Epithelial cell of esophagus (primary cell): ENCODE measurements at places on chromosomes 7 and 10.

- peak; percentile 54 for DNase-seq
Measured at GRCh38 chr10:24434961-24435360, 226.0 kb downstream of the KIAA1217 start.

GRCh38 chr10:36366065-36366464, 724.0 kb upstream of the FZD8 start:
- no peak for DNase-seq

DNA sequence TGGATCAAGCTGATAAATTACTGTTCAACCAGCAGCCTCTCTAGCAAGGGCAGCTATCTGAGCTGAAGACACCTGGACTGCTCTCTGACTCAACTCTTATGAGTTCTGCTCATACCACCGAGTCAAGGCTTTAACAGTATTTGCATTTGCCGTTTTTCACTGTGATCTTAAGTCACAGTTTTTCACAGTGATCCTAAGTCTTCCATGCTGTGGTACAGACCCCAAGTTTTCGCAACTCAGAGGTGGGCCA, 31.3 kb downstream of the PIP4K2A start:
- no peak for DNase-seq

GRCh38 chr7:143900230-143900766, 1.7 kb downstream of the TCAF1 start:
- peak; percentile 61 for DNase-seq

GRCh38 chr7:158666401-158666800, 38.2 kb downstream of the NCAPG2 start:
- no peak for DNase-seq

GRCh38 chr7:119935418-119936025, 337.5 kb upstream of the KCND2 start:
- peak; percentile 57 for DNase-seq

GRCh38 chr10:22253580-22253882, 35.7 kb upstream of the EBLN1 start:
- DNase-seq = no peak

DNA sequence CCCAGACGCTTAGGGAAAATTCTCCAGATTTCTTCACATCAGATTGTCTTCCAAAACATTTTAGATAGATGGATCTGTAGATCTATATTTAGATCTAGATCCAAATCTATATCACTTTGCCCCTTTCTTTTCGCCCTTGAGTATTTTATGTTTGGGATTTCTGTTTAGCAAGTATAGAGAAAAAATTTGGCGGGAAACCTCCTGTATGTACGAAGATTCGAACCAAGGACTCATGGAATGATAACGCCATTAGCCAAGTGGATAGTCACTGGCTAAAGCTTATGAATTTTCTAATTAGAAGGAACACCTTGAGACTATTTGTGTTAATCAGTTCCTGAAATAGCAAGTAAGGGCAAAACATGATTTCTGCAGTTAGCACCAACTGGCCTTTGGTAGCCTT, 1.2 kb downstream of the THNSL1 start:
- DNase-seq = no peak

GRCh38 chr10:113322843-113323242, 230.0 kb upstream of the HABP2 start:
- DNase-seq = no peak

DNA sequence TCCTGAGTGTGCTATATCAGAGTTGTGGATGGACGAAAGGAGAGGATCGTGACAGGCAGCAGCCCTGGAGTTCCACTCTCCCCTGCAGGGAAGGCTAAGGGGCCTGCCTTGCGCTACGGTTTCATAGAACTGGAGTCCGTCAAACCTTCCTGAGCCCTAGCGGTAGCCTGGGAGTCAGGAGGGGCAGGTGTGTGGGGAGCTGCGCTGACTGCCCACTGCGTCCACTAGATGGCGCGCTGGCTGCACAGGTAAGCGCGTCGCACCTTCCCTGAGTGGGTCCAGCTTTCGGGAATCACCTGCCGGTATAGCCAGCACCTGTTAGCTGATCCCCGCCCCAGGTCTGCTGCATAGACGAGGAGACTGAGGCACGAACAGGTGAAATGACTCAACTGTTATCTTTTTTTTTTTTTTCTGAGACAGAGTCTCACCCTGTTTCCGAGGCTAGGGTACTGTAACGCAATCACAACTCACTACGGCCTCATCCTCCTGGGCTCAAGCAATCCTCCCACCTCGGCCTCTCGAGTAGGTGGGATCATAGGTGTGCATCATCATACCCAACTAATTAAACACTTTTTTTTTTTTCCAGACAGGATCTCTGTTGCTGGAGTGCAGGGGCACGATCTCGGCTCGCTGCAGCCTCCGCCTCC, 20.2 kb upstream of the BAIAP2L1 start:
- peak; percentile 89 for DNase-seq

DNA sequence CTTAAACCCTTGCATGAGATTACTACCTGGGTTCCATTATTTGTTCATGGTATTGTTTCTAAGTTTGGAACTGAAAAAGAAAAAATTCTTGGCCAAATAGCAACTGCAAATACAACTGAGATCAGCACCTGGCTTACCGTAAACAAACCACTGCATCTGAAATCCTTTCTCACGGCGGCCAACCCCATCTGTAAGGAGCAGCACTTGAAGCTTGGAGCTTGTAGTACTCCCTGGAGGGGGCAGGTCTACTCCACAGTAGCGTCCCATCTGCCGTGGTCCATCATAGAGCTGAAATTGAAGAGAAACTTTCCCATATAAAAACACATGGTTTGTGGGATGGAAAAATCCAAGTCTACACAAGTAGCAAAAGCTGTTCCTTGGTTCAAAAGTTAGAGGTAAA, 109.9 kb downstream of the CUBN start:
- no peak for DNase-seq

GRCh38 chr10:89217057-89217990, 10.2 kb upstream of the CH25H start:
- peak; percentile 65 for DNase-seq

DNA sequence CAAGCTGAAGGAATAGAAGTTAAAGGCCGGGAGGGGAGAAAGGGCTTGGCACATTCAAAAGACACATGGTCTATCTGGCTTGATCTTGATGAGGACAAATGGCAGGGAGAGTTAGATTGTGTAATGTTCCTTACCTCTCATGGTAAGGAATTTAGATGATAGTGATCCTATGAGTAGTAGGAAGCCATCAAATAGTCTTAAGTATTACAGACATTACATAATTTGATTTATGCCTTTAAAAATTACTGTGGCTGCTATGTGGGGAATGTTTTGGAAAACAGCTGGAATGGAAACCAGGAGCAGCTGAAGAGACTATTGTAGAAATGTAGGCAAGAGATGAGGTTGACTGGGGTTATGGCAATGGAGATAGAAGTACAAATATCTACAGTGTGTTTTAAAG, 351.3 kb upstream of the BMPER start:
- no peak for DNase-seq

DNA sequence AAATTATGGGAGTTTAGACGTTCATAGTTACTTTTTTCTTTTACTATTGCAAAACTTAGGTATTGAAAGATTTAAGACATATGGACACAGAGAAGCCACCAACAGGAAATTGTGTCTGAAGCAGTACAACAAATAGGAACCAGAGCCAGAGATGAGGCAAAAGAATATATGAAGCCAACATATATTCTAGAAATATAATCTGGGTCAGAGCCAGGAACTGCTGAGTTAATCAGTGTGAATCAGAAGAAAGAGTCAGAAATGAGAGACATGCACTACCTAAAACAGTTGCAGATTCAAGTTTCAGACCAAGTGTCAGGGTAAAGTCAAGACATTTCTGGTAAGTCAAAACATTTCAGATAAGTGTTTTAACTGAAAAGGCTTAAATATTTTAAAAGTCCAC, 67.7 kb downstream of the DGKB start:
- DNase-seq = peak; percentile 47

- peak; percentile 18 for DNase-seq
Measured at GRCh38 chr7:19587291-19587690, 121.5 kb downstream of the POLR1F start.

- peak; percentile 47 for DNase-seq
Measured at GRCh38 chr10:22427101-22427500, 81.8 kb downstream of the SPAG6 start.

DNA sequence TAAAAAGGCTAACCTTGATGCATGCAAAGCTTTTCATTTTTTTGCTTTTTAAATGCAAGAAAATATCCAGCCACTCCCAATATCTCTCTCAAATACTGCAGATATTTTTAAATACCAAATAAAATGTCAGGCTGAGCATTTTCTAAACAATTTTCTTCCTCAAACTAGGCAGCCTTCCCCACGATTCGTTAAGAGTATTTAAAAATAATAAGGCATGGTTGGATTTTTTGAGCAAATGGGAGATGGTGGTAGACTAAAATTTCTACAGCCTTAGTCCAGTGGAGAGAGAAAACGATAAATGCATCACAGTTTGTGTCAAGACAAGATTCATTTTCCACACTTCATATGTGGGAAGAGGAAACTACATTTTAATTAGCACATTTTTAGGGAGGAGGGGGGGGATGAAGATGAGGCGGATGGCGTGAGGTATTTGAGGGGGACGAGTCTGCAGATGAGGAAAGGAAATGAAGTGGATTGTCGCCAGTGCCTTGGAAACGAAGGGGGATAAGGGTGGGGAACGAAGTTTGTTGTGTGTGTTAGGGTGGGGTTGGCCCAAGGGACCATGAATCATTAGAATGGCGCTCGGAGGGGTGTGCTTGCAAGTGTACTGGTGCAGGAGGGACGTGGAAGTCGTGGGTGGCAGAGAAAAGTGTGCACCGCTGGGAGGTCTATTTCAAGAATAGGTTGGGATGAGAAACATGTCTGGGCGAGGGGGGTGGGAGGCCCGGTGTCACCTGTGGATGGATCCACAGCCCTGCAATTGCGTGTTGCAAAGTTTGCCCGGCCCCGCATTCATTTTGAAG, 1.2 kb upstream of the ADD3 start:
- peak; percentile 49 for DNase-seq

DNA sequence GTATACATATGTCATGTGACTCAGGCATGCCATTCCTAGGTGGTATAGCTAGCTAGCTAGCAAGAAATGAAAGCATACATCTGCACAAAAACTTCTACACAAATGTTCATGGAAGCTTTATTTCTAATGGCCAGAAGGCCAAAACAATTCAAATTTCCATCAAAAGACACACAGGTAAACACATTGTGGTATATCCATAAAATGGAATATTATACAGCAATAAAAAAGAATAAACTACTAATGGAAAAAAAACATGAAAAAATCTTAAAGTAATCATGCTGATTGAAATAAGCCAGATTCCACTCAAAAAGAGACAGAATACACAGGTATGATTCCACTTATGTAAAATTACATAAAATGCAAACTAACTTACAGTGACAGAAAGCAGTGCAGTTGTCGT, 154.3 kb downstream of the MACC1 start:
- no peak for DNase-seq

DNA sequence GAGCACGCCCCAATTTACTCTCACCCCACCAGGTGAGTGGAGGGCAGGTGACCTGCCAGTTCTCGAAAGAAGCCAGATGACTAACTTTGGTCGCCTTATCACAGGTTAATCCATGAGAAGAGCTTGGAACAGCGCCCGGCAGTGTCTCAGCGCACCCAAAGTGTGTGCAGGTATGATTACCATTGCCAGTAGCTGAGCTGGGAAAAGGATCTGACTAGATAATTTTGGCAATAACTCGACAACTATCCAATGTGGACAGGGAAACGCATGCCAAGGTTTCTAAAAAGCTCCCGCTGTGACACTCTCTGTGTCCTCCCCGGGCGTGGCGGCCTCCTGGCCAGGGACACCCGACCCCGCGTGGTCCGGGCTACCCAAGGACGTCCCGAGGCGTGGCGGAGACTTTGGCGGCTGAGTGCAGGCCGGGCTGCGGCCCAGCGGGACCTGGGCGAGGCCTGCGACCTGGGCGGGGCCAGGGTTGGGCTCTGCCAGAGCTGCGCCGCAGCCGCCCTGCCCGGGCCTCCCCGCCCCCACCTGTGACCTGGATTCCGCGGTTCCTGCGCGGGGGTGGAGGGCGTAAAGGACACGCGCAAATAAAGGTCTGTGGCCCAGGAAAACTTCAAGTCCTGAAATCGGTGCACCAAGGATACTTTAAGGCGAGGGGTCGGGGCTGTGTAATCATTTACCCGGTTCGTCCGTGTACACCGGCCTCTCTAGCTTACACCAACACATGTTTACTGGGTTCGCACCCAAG, 13.7 kb upstream of the WAPL start:
- peak; percentile 31 for DNase-seq

- DNase-seq = peak; percentile 78
Measured at GRCh38 chr7:127708788-127709187, 56.8 kb downstream of the SND1 start.

DNA sequence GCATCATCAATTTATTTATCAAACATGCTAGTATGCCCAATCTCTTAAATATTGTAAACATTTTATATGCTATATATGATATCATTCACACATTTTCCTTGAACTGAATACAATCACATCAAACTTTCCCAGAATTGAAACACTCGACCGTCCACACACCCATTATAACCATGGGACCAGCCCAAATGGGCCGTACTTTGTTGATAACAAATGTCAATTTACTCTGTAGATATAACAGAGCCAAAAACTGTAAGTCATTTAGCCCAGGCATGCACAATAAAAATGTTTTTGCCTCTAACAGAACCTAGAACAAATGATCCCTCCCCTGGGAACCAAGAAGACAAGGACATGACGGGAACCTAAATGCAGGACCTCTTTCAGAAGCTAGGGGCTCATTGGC, 683 bp upstream of the ANKRD22 start:
- no peak for DNase-seq

DNA sequence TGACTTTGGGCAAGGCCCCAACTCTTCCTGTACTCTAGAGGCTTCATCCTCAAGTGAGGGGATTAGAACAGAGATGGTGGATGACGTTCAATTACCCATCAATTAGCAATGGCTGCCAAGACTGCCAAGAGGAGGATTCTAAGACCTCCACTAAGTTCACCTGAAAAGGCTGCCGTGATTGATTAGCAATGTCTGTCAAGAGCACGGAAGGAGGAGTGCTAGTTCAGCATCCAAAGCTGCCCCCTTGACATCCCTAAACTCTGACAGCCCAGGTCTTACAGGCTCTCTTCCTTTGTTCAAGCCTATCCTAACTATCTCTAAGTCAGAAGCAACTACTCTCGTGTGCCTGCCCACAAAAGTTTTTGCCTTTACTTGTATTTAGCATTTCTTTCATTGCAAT, 68.4 kb downstream of the FAM53B start:
- no peak for DNase-seq

- peak; percentile 62 for DNase-seq
Measured at GRCh38 chr7:97064972-97065587, 40.4 kb upstream of the DLX5 start.
